Aorta (tissue), 5 donors: ENCODE measurements at places on chromosomes 2 and 18. TPM values are rescaled to one million over a fixed set of nuclear protein-coding genes. Genes with fewer than 3 reads are reported as not detected.

DNA sequence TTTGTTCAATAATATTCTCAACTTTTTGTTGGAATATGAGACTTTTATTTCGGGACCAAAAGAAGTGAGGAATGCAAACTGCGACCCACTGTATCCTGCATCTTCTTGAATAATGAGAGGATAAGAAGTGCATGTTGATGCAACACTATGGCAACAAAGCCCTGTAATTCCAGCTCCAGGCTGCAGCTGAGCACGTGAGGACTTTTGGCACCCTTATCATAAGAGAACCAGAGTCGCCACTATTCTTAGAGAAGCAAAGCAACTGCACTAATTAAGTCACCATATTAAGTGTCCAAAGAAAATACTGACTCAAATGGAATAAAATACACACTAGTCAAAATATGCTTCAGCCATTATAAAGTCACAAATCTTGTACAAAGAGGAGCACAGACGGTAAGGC lies 65.8 kb downstream of the FAM210A start:
- no peak for DNase-seq

DNA sequence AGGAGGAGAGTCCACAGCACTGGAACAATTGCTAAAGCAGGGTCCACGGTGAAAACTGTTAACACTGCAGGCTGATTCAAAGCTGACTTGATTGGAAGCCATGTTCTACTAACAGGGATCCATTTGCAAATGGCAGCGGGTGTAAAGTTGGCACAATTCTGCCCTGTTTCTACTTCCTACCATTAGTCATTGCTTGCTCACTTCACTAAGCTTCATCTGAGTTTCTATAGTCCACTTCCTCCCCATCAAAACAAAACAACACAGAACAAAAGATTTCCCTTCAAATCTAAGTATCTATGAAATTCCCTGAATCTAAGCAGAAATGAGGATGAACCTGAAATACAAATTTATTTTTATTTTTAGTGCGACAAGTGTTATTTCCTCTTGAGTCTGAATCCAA lies 187.4 kb upstream of the SOX11 start:
- DNase-seq = no peak

- DNase-seq = no peak
Observed at GRCh38 chr2:46661526-46661925, 182.2 kb downstream of the TMEM247 start.

Gene TIMM21
- 56.8 TPM for polyA plus RNA-seq

Gene CXCR1
- polyA plus RNA-seq = 0.20 TPM

- DNase-seq = no peak
Observed at GRCh38 chr18:76437011-76437410, 58.0 kb downstream of the ZNF516 start.

- no peak for DNase-seq
Observed at GRCh38 chr2:69212238-69213028, 174.6 kb downstream of the GFPT1 start.

Gene REG3A
- 67.5 TPM for polyA plus RNA-seq

DNA sequence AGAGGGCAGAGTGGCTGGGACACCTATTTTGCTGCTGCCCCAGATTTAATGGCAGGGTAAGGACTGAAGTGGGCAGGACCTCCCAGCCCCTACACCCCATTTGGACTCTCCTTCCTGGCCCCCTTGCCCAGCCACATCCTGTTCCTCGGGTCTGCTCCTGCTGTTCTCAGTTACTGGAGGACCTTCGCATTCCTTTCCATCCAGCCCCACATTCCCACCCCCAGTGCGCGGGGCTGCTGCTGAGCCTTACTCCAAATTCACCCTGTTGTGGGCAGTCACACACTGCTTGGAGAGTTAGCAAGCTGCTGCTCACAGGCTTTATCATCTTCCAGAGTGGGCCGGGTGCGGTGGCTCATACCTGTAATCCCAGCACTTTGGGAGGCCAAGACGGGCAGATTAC lies 75.2 kb upstream of the SLC14A2 start:
- DNase-seq = peak; percentile 54

- DNase-seq = no peak
Observed at GRCh38 chr2:20931346-20931745, 108.4 kb upstream of the LDAH start.

Gene RNF103
- 11.4 TPM for polyA plus RNA-seq

Gene PTMA
- 1,255 TPM for polyA plus RNA-seq

GRCh38 chr18:33210575-33211189 lies 229.8 kb downstream of the CCDC178 start:
- DNase-seq = no peak

Gene CLEC4F
- not detected for polyA plus RNA-seq

DNA sequence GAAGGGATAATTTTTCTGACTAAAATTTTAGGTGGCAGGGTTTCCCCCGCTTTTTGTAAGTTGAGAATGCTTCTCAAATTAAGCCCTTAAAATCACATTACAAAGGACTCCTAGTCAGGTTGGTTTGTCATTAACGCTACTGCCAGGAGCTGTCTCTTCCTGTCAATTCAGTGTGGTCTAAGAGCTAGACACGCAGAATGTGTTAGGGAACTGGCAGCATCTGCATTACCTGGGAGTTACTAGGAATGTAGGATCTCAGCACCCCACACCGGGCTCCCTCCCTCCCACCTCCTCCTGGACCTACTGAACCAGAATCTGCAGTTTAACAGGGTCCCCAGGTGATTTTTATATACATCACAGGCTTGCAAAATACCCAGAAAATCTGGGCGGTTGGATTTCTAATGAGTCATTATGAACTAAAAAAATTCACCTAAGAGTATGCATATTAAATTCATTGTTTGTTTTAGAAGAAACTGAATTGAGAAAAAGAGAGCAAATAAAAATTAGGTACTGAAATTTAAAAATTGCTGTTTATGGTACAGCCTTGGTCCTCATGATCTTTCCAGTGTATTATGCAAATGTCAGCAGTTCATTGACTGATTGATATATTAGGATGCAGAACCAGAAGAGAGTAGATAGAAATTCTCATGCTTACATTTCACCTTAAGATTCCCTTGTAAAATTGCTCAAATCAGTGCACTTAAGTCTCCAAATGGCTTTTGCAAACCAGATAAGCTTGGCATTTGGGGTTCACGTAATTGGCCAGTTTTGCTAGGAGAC lies 130.9 kb upstream of the ITGA6 start:
- DNase-seq = no peak

GRCh38 chr2:42249887-42250286 lies 80.7 kb downstream of the EML4 start:
- DNase-seq = no peak

DNA sequence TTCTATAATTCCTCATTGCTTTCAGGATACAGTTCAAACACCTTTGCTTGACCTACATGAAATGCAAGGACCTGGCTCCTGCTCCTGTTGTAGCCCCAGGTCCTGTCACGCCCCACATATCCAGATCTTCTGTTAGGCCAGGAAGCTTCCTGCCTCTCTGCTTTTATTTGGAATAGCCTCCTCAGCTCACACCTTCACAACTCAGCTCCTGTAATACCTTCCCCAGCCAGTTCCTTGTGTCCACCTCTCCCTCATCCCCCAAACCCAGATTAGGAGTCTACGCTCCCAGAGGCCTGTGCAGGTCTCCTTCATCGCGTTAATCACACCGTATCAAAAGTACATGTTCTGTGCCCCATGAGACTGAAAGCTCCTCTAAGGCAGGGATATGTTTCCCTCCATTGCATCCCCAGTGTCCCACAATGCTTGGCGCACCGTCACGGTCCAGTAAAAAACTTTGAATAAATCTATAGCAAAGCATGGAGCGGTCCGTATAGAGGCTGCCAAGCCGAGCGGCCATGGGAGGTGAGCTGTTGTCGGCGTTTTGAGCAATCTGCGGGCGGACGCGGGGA lies 371 bp downstream of the MDH1B start:
- DNase-seq = no peak

Gene MLPH
- 2.3 TPM for polyA plus RNA-seq

- no peak for DNase-seq
Observed at GRCh38 chr2:85578243-85579180, 1.1 kb downstream of the VAMP8 start.

- DNase-seq = no peak
Observed at GRCh38 chr2:95366514-95366913, 36.0 kb upstream of the FAHD2A start.

Gene CFC1
- not detected for polyA plus RNA-seq
